HFFc6 (cell line): ENCODE measurements at places on chromosomes 12 and 14.

DNA sequence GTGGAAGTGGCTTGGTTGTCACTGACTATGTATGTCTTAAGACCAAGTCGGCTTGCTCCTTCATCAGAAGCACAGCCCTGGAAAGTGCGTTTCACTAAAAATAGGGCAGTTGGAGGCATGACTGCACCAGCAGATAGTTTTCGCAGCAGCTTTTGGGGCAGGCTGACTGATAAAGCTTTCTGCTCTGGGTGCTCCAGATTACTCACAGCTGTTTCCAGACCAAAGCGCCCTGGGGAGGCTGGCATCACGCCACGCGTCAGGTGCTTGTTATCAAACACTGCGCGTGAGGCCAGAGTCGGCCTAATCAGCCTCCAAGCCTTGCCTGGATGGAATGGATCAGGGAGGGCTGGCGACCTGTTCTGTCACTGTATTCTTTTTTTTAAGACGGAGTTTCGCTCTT lies 13.3 kb upstream of the LRRC10 start:
- no peak for DNase-seq

DNA sequence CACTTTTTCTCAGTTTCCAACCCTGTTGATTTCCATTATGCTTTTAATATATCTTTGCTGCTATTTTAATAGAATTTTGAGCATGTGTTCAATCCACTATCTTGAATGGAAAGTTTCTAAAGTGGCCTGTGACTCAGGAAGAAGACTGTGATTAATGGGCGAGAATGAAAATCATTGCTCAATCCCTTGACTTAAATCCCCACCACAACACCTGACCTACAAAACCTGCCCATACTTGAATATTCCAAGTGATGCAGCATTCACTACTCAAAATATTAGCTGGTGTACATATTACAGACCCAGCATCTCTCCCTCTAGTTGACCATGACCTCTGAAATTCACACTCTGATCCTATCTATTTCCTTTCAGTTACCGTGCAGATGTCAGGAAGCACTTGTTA lies 1.3 kb upstream of the OAS3 start:
- DNase-seq: no peak

DNA sequence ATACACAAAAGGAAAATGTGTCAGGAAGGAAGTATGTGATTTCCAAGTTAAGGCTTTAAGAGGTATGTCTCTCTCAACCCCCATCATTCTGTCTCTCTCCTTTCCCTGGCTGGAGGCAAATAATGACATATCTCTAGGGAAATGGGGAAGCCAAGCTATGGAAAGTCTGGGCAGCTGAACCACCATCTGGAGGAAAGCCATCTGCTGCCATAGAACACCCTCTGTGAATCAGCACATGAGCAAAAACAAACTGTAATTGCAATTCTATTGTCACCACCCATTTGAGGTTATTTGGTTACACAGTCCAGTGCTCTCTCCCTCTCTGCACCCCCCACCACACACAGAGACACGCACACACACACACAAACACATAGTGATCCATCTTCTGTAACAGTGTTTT lies 766.2 kb downstream of the FLRT2 start:
- DNase-seq: peak; percentile 27

GRCh38 chr12:24505366-24506015 lies 443.4 kb downstream of the BCAT1 start:
- no peak for DNase-seq

GRCh38 chr14:99637624-99638023 lies 7.3 kb upstream of the HHIPL1 start:
- no peak for DNase-seq

- DNase-seq: no peak
Observed at GRCh38 chr14:58752771-58753201, 115.0 kb downstream of the DACT1 start.

- peak; percentile 31 for DNase-seq
Observed at GRCh38 chr14:60197629-60198303, 32.6 kb upstream of the DHRS7 start.

GRCh38 chr14:77133720-77134338 lies 7.8 kb downstream of the ZDHHC22 start:
- DNase-seq: peak; percentile 12

GRCh38 chr12:62977418-62977817 lies 42.5 kb upstream of the PPM1H start:
- DNase-seq: peak; percentile 56

DNA sequence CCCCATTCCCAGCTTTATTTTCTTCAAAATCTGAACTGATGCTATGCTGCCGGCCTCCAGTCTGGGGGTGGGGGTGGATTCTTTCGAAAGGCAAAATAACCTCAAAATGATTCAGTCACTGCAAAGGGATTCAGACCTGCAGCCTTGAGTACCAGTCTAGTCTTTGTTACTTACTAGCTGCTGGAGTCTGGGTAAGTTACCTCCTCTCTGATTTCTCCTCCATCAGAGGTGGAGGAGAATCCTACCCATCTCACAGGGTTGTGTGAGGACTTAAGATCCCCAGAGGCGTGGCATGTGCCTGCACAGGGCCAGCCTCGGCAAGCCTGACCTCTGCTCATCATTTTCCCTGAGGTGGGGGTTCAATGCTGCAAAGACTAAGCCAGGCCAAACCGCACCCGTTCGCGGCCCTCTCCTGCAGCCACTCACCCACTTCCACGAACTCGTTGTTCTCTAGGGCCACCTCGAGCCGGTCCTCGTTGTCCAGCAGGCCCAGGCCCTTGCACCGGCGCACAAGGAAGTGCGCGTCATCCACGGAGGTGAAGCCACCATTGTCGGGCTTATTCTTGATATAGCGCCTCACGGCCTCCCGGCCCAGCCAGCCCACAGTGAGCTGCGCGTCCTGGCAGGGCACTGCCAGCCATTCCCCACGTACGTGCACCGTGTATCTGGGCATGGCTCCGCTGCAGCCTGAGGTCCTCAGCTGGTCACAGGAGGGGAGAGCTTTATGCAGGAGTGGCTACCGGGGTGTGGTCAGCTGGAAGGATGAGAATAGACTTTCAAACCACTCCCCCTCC lies 709 bp downstream of the HAL start:
- no peak for DNase-seq

DNA sequence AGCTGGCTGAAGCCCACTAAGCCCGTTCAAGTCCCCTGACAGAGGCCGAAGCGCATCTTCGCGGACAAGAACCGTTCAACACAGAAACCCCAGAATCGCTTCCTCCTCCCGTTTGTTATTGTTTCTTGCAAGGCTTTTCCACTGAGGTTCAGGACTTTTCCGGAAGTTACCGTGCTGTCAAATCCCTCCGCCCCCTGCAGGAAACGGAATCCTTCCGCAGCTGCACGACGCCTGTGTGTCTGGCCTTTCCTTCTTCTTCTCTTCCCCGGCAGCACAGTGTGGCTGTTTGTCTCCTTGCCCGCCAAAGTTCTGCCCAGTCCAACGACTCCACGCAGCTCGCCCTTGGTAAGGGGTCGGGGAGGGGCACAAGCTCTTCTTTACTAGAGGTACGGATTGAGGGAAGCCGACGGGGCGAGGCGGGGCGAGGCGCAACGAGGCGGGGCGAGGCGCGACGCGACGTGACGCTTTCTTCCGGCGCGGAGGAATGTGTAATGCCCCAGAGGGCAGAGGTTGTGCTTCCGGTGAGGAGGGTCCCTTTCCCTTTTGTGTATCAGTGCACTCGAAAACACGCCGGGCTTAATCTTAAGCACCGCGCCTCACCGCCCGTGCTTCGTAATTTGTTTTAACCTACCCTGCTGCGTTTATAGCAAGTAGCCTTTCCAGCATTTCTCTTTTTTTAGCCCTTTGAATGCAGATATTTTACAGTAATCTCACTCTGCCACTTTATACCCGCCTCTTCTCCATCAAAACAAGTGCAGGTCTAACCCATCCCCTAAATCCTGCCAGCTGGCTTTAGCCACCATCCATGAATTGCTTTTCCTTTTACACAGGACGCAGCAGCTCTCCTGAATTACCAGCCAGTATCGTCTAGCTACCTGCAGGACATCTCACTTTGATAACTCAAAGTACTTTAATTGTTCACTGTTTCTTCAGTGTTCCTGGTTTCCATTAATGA lies at the start of gene KDM5A:
Gene KDM5A (minus strand): TSS at position 179 of the 955 bp plus-strand sequence. CDS start 229 bp downstream, outside the sequence.
- DNase-seq: peak; percentile 91

- no peak for DNase-seq
Observed at GRCh38 chr14:52395728-52396127, 81.6 kb downstream of the PTGER2 start.

- peak; percentile 39 for DNase-seq
Observed at GRCh38 chr12:54251667-54252284, 28.1 kb downstream of the CBX5 start.

- peak; percentile 63 for DNase-seq
Observed at GRCh38 chr14:77094672-77095284, 3.3 kb upstream of the CIPC start.

DNA sequence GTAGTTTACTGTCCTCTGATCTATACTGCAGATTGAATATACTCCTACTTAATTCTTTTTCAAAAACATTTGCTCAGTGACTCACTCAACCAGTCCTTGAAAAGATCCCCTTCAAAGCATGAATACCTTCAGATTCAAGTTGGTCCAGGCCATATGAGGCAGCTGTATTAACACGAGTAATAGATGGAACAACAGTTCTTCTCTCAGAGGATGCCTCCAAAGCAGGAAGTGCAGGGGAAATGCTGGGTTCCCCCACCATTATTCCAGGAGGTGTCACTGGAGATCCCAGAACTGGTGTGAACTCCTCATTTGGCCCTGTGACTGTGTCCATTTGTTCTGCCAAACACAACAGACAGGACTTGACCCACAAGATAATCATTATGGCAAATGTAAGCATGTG lies 20.6 kb downstream of the ARMH4 start:
- DNase-seq: no peak

- no peak for DNase-seq
Observed at GRCh38 chr12:71872972-71873371, 33.4 kb downstream of the TBC1D15 start.

- no peak for DNase-seq
Observed at GRCh38 chr12:69996241-69996640, 171.2 kb downstream of the MYRFL start.

DNA sequence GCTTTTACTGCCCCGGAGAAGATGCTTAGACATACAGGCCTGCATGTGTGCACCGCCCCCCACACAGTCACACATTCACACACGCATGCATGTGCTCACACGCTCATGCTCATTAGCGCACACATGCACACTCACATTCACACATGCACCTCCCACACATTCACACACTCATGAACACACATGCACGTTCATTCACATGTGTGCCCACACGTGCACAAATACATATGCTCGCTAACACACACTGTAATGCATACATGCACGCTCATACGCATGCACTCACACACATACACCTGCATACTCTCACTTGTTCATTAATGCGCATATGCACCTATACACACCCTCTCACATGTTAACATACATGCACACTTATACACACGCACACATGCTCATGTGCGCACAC lies 21.9 kb downstream of the TMEM132C start:
- DNase-seq: no peak

DNA sequence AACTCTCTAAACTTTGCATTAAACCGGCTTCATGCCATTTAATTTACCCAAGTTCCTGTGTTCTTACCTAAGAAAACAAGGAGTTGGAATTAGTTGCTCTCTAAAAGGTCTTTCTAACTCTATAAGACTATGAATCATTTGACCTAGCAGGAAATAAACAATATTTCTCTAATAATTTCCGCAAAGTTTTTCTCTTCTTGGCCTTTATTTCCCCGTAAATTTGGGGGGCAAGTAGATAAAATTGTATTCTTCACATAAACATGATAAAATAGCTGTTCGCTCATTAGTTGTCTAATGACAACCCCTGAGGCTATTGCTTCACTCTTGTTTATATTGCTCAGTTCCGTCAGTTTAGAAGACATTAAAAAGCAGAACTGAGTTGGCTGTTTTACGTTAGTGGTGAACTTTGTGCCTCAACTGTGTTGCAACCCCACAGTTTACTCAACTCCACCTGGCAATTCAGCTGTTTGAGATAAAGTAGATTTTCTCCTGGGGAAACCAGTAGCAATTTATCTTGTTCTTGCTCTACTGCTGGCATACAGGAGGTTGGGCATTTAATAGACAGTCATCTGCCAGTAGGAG lies 74.7 kb downstream of the BTG1 start:
- no peak for DNase-seq

GRCh38 chr12:79776111-79776510 lies 85.3 kb upstream of the PAWR start:
- peak; percentile 38 for DNase-seq

GRCh38 chr12:65269603-65270002 lies 8.9 kb upstream of the MSRB3 start:
- DNase-seq: no peak

DNA sequence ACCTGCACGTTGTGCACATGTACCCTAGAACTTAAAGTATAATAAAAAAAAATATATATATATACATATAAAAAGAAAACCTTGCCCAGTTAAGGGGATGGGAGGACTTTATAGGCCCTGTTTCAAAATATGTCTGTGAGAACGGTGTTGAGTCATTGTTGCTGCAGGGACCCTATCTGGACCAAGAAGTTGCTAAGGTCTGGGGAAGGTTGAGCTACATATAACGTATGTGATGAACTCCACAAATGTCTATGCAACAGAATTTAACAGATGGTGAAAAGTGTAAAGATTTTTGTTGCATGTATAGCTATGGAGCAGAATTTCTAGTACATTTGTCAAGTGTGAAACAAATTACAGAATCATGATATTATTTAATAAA lies 59.7 kb downstream of the TBC1D30 start:
- DNase-seq: no peak

GRCh38 chr14:51929910-51930682 lies 59.2 kb upstream of the RTRAF start:
- DNase-seq: no peak

- no peak for DNase-seq
Observed at GRCh38 chr14:29650554-29651269, 276.9 kb downstream of the PRKD1 start.

- no peak for DNase-seq
Observed at GRCh38 chr12:7750350-7750749, 3.2 kb upstream of the CLEC4C start.

DNA sequence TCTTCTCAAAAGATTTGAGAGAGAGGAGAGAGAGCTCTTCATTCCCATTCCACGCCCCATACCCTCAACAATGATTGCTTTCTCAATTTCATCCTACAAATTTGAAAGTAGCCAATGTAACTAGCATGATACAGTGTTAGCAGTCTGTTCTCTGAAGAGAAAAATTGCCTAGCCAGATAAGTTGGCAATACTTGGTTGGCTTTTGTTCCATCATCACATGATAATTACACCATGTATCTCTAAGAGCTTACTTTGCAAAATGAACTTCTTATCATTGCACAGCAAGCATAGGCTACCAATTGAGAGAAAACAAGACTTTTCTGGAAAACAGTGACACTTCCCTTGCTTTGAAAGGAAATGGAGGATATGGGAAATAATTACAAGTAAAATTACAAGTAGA lies 68.9 kb downstream of the FSCB start:
- DNase-seq: no peak

DNA sequence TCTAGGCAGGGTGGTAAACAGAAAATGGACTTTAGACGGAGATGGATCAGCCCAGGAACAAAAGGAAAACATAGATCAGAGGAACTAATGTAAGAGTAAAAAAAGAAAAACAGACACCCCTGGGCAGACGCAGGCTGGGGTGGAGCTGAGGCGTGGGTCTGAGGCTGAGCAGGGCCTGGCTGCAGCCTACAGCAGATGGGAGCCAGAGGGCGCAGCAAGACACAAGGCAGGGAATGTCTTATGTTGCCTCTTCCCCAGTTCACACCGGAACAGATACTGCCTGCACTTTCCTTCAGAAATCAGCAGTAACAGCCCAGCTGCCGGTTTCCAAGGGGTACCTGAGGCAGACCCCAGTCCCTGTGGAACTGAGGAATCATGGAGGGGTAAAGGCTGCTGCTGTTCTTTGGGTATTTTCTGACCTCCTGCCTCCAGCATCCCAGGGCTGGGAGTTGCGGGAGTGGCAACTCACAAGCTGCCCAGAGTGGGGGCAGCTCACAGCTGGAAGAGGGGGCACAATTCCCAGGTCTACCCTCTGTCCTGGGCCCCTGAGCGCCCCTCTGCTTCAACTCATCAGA lies 9.8 kb downstream of the ZNF605 start:
- no peak for DNase-seq
